ENCODE measurements at places on chromosomes 2 and 18. TPM values are rescaled to one million over a fixed set of nuclear protein-coding genes. Genes with fewer than 3 reads are reported as not detected.

UGGT1 gene
- 44.1 TPM for total RNA-seq

STPG4 gene
- 0.90 TPM for total RNA-seq

- H3K4me1 ChIP-seq: no peaks in the 10 kb centered on the region
- no peak overlapping the region for H3K27ac ChIP-seq
- no peak overlapping the region for H3K4me3 ChIP-seq
- H3K36me3 ChIP-seq: no peaks in the 10 kb centered on the region
- no peak for DNase-seq
These were observed 1187.8 kb upstream of the TMEFF2 start for GRCh38 chr2:193382583-193382982.

DNA sequence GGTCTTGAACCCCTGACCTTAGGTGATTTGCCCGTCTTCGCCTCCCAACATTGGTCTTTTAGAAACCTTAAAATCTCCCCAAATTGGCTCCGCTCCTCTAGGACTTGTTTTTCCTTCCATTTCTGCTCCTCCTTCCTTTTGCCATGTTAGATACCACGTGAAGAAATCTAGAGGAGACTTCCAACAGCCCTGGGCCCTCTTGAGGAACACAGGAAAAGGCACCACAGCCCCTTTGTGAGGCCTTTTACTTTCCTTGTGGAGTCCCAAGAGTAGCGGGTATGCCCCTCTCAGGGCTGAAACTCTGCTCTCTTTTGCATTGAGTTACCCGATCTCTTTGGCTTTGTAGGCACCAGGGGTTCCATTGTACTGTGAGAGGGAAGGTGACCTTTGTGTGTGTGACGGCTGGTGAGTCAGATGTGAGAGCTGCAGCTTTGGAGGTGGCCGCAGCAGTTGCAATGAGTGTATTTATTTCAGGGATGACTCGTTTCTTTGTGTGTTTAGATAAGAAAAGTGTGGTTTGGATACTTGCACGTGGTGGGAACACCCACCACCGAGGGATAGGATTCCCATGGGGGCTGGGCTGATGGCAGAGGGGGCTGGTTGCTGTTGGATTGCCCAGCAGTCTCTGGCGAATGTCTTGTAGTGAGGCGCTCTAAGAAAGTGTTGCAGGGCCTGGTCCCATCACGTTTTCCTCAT lies 218.4 kb upstream of the HS6ST1 start:
- no peaks in the 10 kb centered on the region for H3K27me3 ChIP-seq
- no peak overlapping the region for H3K27ac ChIP-seq
- no peaks in the 10 kb centered on the region for H3K4me1 ChIP-seq
- DNase-seq: no peak

All from B cell (primary cell).